ENCODE measurements at places on chromosomes 5 and 9. TPM values are rescaled to one million over a fixed set of nuclear protein-coding genes. Genes with fewer than 3 reads are reported as not detected.

DNA sequence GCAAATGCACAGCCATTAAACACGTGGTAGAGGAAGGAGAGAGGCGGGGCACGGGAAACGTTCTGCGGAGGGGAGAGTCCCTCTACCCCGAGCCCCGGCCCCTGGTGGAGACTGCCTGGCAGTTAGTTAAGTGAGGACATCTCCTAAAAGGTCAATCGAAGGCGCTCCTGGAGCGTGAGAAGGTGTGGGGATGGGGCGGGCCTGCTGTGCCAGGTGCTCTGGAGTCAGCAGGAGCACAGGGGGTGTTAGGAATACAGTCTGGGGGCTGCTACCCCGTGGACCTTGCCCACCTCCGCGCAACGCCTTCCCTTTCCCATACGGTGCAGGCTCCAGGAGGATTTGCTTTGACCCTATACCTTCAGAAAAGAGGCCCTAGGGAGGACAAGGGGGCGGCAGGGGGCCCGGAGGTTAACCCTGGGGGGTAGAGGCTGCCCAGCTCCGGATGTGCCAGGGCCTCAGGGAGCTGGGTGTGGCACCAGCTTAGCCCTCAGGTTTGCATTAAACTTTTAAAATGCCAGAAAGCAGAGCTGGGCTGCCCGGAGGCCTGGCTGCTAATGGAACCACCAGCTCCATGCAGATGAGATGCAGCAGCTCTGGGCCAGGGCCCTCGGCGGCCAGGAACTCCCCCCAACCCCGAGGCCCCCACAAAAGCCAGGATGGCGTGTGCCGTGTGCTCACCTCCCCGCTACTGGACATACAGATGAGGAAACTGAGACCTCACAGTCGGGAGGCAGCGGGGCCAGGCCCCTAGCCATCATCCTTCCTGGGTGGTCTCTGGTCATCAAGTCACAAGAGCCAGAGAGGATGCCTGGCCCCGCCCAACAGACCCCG lies 39.2 kb downstream of the NACC2 start:
- DNase-seq = no peak

DNA sequence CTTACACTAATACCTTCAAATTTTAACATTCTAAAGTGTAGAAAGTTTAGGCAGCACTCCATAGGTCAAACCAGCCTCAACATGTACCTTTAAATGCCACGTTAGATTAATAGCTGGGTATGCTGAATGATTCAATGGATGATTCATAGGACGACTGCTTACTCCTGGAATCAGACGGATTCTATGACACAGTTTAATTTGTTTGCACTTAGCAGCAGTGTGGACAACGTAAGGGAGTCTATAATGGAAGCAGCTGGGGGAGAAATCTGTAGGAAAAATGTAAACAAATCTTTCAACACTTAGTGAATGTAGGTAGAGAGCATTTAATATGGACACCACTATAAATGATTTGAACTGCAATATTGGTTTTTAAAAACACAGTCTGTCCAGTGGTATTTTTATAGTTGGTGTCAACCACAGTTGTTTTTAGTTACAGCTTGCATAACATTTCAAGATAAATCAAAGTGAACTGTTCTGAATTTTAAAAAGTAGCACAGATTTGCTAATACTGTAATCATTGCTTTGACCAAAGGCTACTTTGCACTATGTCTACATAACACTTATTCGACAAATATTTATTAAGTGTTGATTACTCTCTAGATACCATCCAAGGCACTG lies 701.5 kb upstream of the MEF2C start:
- DNase-seq = no peak

SLC36A2 gene
- total RNA-seq = not detected

TMEFF1 gene
- 0.80 TPM for total RNA-seq
